Bladder microvascular endothelial cell (primary cell): ENCODE measurements at places on chromosomes 13 and 19. TPM values are rescaled to one million over a fixed set of nuclear protein-coding genes. Genes with fewer than 3 reads are reported as not detected.

SERPINE3 gene
- not detected in 2 replicates for total RNA-seq

TMEM38A gene
- 1.1 and 1.4 TPM in 2 replicates for total RNA-seq

SIGLEC5 gene
- total RNA-seq: not detected in 2 replicates

SLC17A7 gene
- total RNA-seq: 0.16 and 0.19 TPM in 2 replicates

KLK6 gene
- total RNA-seq: not detected in 2 replicates
